ENCODE measurements at places on chromosomes 5 and 9. TPM values are rescaled to one million over a fixed set of nuclear protein-coding genes. Genes with fewer than 3 reads are reported as not detected.

DNA sequence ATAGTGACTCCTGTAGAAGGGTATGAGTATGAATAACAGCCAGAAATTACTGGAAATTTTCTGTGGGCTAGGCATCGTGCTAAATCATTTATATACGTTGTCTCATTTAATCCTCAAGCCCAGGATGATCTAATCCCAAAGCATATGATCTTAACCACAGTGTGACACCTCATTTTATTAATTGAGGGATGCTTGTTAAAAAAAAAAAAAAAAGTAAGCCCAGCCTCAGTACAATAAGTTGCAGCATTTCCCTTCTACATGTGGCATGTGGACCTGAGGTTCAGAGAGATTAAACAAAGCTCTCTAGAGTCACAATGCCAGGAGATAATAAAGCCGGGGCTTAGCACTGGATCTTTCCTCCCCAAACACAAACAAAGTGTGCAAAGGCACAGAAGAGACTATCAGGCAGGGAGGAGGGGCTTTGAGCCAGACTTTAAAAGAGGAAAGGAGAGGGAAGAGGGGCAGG, 49.5 kb downstream of the KLF4 start:
- no peak overlapping the region for H3K27ac ChIP-seq
- H3K36me3 ChIP-seq, result no peaks in the 10 kb centered on the region
- H3K27me3 ChIP-seq, result no peaks in the 10 kb centered on the region
- DNase-seq, result no peak
- H3K4me3 ChIP-seq, result no peak overlapping the region

KYAT1 gene
- total RNA-seq, result 3.9 TPM

LECT2 gene
- total RNA-seq, result not detected

DNA sequence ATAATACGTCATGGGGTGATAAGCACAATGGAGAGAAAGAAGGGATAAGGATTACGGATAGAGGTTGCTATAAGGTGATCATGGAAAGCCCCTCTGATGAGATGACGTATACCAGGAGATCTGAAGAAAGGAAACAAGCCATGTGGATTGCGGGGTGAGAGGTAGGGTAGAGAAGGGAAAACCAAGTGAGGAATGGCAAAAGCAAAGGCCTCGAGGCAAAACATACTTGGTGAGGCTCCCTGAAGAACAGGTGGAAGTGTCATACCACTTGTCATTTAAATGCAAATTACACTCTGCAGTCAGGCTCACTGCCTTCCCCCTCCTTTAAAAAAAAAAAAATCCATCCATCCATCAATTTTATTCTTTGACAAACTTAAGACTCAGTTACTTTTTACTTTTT, 420.8 kb downstream of the RAB3C start:
- DNase-seq, result no peak
- H3K36me3 ChIP-seq, result no peaks in the 10 kb centered on the region
- H3K27me3 ChIP-seq, result no peaks in the 10 kb centered on the region

DNA sequence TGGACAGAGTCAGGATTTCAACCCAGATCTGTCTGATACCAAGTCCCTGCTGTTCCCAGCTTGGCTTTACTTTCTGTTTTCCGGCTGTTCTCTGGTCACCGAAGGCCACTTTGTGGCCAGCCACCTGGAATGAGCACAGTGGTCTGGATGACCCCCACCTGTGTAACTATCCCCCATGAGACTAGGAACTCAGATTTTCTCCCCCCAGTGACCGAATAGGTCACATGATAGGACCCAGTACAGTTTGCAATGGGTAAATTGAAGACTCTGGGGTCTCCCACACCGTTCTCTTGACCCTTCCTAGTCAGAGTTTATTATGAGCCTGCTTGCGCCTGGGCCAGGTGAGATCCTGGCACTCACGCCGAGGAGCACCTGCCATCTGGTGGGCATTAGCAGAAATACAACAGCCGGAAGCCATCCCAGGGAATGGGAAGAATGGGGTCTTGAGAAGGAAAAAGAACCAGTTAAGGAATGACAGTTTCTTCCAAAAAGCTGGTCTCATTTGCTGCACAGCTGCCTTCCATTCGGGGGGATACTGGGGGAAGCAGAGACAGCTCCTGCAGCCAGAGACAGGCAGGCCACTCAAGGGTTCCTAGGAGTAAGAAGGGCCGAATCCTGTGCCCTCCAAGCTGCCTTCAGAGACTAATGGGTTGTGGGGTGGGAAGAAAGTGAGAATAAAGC, 7.1 kb downstream of the PHYHD1 start:
- H3K27ac ChIP-seq, result no peak overlapping the region
- H3K27me3 ChIP-seq, result no peaks in the 10 kb centered on the region
- DNase-seq, result no peak

GRCh38 chr9:71762900-71763653, 5.2 kb downstream of the CEMIP2 start:
- no peak overlapping the region for H3K4me3 ChIP-seq
- H3K27ac ChIP-seq, result no peak overlapping the region
- no peaks in the 10 kb centered on the region for H3K36me3 ChIP-seq

Measured in sigmoid colon (tissue), 7 donors.